ENCODE measurements at places on chromosomes 3 and 15. TPM values are rescaled to one million over a fixed set of nuclear protein-coding genes. Genes with fewer than 3 reads are reported as not detected.

The MAP2K1 gene
- 23.4 TPM for total RNA-seq

The NPAP1 gene
- total RNA-seq, result 0.16 TPM

The ARIH2 gene
- 106 TPM for total RNA-seq

The C3orf22 gene
- not detected for total RNA-seq

Data from fibroblast of the aortic adventitia (primary cell).